Large intestine (tissue), 12 donors: ENCODE measurements at places on chromosomes 1 and 21. TPM values are rescaled to one million over a fixed set of nuclear protein-coding genes. Genes with fewer than 3 reads are reported as not detected.

DNA sequence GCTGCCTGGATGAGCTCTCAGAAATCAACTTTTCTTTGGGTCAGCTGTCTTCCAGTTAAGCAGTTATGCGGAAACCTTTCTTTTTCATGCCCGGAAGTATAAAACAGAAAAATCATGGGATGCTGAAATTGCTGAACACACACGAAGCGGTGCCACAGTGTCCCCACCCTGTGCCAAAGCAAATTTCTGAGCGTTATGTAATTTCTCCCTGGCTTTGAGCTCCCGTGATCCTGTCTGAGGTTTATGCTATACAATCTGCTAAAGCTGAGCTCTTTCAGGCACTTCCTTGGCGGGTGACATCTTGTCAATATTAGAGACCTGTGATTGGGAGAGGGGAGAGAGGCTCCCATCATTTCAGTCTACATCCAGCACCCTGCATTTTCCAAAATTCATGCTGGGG is 201.7 kb downstream of the ROR1 start:
- no peaks in the 10 kb centered on the region for H3K27me3 ChIP-seq
- H3K36me3 ChIP-seq: no peaks in the 10 kb centered on the region
- H3K4me1 ChIP-seq: no peaks in the 10 kb centered on the region
- DNase-seq: no peak
- no peak overlapping the region for H3K4me3 ChIP-seq

- no peak for DNase-seq
- H3K4me3 ChIP-seq: no peak overlapping the region
- no peak overlapping the region for H3K27ac ChIP-seq
- H3K4me1 ChIP-seq: peaks cover 39% of the 10 kb centered on the region
These were observed 70.3 kb downstream of the CD46 start for GRCh38 chr1:207822124-207822601.

GRCh38 chr1:105396001-105396400 is 1646.3 kb downstream of the AMY1C start:
- DNase-seq: no peak
- H3K4me1 ChIP-seq: no peaks in the 10 kb centered on the region
- no peak overlapping the region for H3K4me3 ChIP-seq

The ATP1A4 gene
- 0.27 TPM for polyA plus RNA-seq

The TMEM61 gene
- 2.8 TPM for polyA plus RNA-seq

DNA sequence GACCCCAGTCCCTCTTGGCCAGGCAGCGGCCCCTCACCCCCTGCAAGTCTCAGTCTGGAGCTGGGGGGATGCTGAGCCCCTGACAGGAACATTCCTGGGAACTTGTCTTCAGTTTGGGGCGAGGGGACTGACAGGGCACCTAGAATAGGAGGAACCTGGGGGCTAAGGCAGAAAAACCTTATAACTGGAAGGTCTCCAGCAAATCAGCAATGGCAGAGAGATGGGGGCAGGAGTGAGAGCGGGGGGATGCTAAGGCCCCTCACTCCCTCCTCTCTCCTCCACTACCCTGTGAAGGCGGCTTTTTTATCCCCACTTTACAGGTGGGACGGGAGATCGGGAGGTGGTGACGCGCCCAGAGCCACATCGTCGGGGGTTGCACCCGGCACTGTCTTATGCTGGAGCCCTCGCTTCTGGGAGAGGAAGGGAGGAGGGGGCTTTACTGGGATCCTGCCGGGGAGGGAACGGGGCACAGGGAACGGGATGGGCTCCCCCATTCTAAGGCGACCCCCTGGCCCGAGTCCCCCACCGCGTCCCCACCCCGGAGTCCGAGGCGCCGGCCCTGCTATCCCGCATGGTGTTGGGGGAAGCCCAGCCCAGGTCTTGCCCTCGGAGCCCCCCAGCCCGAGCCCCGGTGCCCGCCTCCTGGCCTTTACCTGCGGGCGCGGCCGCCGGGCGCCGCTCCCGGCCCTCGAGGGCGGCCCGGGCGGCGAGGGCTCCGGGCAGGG is 456 bp downstream of the COL8A2 start:
- DNase-seq: no peak
- no peak overlapping the region for H3K27ac ChIP-seq
- peaks cover 41% of the 10 kb centered on the region for H3K27me3 ChIP-seq
- peaks cover 13% of the 10 kb centered on the region for H3K4me1 ChIP-seq

DNA sequence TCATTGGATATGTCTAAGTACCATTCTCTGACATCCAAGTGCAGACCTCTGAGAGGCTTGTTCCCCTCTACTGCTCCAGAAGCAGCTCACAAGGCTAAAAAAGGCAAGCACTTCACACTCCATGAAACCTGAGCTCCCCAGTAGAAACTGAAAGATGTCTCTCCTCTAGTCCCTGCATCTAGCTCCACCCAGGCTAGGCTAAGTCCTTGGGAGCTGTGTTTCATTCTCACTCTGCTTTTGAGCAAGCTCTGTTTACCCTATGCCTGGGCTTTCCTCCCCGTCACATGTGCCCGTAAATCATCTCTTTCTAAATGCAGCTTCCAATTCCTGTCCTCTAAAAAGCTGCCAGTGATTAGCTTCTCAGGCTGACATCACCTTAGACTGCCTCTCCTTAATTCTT is 39.0 kb downstream of the LRRC71 start:
- peaks cover 91% of the 10 kb centered on the region for H3K36me3 ChIP-seq
- H3K27me3 ChIP-seq: no peaks in the 10 kb centered on the region
- H3K4me3 ChIP-seq: no peak overlapping the region
- H3K27ac ChIP-seq: no peak overlapping the region
- DNase-seq: no peak
- peaks cover 14% of the 10 kb centered on the region for H3K4me1 ChIP-seq

DNA sequence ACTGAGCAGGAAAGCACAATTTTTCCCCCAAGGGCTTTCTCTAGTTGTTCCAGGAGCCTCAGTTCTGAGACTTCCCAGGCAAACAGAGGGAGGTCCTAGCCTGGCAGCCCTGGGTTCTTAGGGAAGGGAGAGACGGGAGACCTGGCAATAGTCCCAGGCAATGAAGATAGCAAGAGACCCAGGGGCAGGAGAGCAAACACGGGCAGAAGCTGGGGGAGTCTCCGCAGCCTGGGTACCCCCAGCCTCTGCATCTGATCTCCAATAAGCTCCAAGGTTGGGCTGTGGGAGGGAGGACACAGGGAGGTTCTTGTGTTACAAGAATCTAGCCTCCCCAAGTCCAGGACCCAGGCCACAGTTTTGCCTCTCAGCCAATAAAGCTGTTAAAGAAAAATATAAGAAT is 2.4 kb downstream of the BLACAT1 start:
- H3K27ac ChIP-seq: no peak overlapping the region
- peaks cover 36% of the 10 kb centered on the region for H3K4me1 ChIP-seq
- H3K4me3 ChIP-seq: no peak overlapping the region
- H3K27me3 ChIP-seq: peaks cover 62% of the 10 kb centered on the region
- no peak for DNase-seq
- H3K36me3 ChIP-seq: no peaks in the 10 kb centered on the region
